ENCODE measurements at places on chromosomes 1 and 21. TPM values are rescaled to one million over a fixed set of nuclear protein-coding genes. Genes with fewer than 3 reads are reported as not detected.

The LCE3D gene
- not detected for total RNA-seq

The FCAMR gene
- total RNA-seq: not detected

The APCS gene
- total RNA-seq: not detected

The AIRE gene
- not detected for total RNA-seq

The LYPD8 gene
- total RNA-seq: not detected

The TBX19 gene
- total RNA-seq: 0.51 TPM

The TNNI3K gene
- not detected for total RNA-seq

The KCNT2 gene
- total RNA-seq: under 0.01 TPM

The OR2AK2 gene
- total RNA-seq: not detected

The KIFAP3 gene
- total RNA-seq: 15.8 TPM

The IL12RB2 gene
- total RNA-seq: not detected

The DCLRE1B gene
- total RNA-seq: 1.8 TPM

The IL20 gene
- not detected for total RNA-seq

The DNAI4 gene
- total RNA-seq: 1.9 TPM

The RPE65 gene
- total RNA-seq: not detected

The DISP1 gene
- total RNA-seq: 0.64 TPM

The TGFB2 gene
- 13.4 TPM for total RNA-seq

The VANGL1 gene
- total RNA-seq: 19.8 TPM

The KIAA1614 gene
- 4.0 TPM for total RNA-seq

The SPRR2F gene
- not detected for total RNA-seq

The PRAMEF11 gene
- not detected for total RNA-seq
